NCI-H526 (cell line): ENCODE measurements at places on chromosomes 13 and 19.

GRCh38 chr13:32299893-32300292, 15.3 kb downstream of the ZAR1L start:
- DNase-seq, result no peak

DNA sequence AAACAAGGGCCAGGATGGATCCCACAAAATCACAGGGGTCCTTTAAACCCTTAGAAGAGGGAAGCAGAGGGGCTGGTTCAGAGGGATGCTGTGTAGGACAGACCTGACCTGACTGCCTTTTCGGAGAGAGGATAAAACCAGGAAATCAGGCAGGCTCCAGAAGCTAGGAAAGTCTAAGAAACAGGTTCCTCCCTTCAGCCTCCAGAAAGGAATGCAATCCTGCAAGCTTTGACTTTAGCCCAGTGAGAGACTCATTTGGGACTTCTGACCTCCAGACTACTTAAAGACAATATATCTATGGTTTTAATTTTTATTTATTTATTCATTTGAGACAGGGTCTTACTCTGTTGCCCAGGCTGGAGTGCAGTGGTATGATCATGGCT, 5.3 kb downstream of the RAB20 start:
- DNase-seq, result no peak

DNA sequence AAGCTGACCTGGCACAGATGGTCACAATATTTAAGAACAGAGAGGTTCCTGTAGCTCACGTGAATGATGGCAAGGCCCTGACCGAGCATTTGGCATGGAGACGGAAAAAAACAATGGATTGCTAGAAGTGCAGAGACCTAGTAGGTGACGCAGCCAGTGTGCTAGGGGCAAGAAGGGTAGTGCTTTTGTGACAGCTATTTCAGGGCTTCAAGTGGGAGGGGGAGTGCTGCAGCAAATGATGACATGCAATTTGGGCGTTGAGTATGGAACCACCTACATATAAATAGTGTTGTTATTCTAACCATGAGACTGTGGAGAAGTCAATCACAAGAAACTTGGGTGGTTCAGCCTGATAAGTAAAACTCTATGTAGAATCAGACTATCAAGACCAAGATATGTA, 65.7 kb upstream of the IL17D start:
- DNase-seq, result no peak

DNA sequence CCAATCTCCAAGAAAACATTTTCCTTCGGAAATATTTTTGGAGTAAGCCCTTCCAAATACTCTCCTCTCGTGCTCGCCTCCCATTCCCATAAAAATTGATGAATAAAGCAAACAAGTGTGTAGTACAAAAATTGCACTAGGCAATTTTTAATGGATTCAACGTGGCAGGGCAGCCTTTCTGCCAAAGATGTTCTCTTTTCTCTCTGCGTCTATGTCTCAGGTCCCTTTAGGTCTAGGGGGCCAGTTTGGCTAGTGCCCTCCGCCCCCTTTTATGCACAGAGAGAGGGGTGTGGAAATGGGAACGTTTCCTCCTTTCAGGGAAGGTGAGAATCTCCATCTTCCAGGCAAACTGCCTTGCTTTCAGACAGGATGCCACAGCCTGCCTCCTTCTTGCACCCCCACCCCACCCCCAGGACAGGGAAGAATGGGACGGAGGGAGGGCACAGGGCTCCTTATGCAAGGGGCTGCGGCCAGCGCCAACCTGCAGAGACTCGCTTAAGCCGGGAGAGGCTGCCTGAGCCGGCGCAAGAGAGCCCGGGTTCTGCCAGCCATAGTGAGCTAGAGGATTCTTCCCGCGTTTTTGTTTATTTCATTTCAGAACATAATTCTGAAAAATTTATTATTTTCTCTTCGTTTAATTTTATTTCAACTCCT, 2.7 kb upstream of the ZIC2 start:
- DNase-seq, result peak; percentile 53

DNA sequence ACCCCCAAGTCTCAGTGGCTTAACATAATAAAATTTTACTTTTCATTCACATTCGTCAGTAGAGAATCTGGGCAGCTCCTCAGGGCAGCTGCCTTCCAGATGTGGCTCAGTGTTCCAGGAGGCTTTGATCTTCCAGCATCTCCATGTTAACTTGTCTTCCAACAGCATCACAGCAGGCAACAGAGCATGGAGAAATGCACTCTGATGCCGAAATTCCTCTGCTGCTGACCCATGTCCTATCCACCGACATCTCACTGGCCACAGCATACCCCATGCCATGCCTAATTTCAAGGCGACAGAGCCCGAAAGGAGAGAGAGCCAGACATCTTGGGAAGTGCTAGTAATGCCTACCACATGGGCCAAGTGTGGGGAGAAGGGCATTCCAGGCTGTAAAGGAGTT, 64.9 kb upstream of the MEDAG start:
- DNase-seq, result no peak

- DNase-seq, result no peak
Observed at GRCh38 chr13:100644371-100644770, 30.2 kb downstream of the TMTC4 start.

DNA sequence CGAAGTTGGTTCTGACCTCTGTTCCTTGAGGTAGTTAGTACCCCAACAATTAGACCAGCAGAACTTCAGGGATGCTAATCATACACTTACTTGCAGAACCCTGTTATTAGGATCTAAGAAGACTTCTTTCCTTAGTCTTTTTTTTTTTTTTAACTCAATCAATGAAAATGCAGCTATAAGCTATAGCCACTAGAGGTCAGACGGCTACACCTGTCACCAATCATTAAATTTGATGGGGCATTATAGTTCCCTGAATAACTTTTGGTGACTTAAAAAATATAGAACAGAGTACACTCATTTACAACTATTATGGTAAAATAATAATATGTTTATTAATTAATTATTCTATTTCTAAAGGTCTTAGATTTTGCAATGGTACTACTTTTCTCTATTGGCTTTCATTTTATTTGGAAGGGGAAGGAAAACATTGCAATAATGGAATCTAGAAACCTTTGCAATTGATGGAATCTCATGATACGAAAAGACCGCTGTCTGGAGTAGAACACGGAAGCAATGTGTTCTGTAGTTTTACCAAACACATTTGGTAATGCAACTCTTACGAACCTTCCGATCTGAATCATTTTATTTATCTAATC, 483.2 kb downstream of the DIAPH3 start:
- peak; percentile 65 for DNase-seq

GRCh38 chr13:110298505-110299282, 8.3 kb downstream of the COL4A1 start:
- DNase-seq, result no peak

DNA sequence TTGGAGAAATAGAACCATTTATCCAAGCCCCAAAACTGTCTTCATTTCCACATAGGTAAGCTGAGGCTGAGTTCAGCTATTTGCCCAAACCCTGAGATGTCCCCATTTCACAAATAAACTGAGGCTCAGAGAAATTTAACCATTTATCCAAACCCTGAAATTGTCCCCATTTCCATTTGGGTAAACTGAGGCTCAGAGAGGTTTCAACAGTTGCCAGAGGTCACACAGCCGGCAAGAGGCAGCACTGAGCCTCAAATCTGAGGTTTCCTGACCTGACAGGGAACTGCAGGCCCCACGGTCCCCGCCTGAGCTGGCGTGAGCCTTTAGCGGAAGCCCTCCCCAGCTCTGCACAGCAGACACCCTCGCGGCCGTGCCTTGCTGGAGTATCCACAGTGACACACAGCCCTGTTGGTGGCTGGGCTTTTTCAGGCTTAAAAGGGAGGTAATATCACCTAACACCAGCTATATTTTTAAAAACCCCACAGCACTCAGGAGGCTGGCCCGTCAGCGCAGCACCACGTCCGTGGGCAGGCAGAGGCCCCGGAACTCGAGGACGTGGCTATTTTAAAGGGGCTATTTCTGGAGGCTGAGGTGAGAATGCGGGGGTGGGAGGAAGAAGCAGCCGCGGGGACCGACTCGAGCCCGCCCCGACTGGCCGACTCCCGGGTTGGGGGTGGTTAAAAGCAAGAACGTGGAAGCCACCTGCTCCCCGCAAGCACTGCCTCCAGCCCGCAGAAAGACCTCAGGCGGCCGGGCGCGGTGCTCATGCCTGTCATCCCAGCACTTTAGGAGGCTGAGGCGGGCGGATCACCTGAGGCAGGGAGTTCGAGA, 18.5 kb downstream of the PTPRS start:
- no peak for DNase-seq

- DNase-seq, result no peak
Observed at GRCh38 chr19:54271106-54271505, 9.8 kb downstream of the LILRB2 start.

GRCh38 chr19:2037651-2038255, 13.3 kb downstream of the MKNK2 start:
- DNase-seq, result no peak

- no peak for DNase-seq
Observed at GRCh38 chr19:8004723-8005513, 523 bp downstream of the ELAVL1 start.

DNA sequence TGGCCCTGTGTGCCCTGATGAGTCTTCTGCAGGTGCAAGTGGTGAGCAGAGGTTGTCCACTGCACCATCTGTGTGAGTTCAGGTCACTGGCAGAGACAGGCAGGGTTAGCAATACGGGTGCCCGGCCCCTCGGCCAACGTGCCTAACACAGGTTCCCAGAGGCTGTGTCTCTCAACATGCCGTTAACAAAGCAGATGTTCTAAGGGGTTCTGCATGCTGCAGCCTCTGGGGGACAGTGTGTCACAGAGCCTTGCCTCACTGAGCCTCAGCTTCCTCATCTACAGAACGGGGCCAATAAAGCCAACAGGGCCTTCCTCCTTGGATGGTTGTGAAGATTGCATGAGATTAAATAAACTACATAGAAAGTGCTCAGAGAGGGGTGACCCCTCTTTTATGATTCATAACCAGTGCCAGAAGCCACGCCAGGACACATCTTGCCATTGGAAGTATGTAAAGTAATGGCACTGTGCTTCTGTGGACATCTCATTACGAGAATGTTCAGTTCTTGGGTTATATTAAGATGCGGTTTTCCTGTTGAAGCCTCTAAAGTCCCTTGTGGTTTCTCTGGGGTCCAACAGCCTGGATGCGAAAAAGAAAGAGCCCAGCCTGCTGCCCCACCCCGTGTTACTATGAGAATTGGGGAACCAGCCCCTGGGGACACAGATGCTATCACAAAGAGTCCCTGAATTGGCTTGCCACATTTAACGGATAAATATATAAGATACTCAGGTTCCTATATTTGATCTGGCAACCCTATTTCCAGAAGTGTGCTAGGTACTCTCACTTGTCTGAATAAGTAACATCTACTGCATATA, 11.2 kb upstream of the ARHGEF18 start:
- no peak for DNase-seq

GRCh38 chr13:21884299-21884909, 213.5 kb downstream of the FGF9 start:
- DNase-seq, result peak; percentile 19

GRCh38 chr19:52110780-52111179, 15.2 kb upstream of the ZNF841 start:
- DNase-seq, result no peak

DNA sequence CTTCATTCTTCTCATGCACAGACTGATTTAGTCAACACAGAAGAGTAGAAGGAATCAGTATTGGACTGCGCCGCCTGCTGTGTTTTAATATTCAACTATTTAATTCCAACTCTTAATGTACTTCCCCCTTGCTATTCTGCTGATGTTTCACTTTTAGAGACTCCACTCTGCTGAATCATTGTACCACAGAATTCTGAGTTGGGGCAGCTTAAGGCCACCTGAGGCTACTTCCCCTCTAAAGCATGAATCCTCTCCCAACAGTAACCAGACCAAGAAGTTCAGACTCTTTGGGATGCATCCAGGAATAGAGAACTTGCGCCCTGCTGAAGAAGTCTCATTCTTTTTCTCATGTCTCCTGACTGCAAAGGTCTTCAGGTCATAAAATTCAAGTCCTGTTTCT, 708.8 kb downstream of the UQCRFS1 start:
- DNase-seq, result no peak

GRCh38 chr13:23776698-23777574, 112.3 kb downstream of the MIPEP start:
- no peak for DNase-seq

- no peak for DNase-seq
Observed at GRCh38 chr19:15062036-15062435, 12.8 kb downstream of the CASP14 start.

- DNase-seq, result peak; percentile 79
Observed at GRCh38 chr19:36973021-36973843, 57.1 kb downstream of the ZNF568 start.

DNA sequence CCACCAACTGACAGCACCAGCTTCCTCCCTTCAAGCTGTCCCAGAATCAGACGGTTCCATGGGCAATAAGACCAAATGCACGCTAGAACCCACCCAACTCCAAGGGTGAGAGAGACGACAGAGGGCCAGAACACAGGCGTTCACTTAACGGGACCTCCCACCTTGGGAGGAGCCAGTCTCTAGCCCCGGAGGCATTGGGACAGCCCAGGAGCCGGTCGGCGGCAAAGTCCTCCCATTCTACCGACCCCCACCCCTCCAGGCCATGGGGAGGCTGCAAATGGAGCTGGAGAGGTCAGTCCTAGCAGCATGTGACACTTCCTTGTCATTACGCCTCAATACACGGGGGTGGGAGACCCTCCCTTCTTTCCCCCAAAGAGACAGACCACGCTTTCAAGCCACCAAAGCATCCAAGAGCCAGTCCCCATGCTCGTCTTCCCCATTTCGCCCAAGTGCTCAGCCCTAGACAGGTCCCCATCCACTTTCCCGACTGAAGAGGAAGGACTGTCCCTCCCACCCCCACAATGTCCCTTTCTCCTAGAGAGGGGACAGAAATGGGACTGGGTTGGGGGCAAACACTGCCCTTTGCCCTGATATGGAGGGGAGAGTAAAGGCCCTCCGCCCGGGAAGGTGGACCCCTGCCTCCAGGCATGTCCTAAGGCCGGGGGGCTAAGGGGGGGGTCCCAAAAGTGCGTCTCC, 964 bp downstream of the KHSRP start:
- DNase-seq, result no peak

DNA sequence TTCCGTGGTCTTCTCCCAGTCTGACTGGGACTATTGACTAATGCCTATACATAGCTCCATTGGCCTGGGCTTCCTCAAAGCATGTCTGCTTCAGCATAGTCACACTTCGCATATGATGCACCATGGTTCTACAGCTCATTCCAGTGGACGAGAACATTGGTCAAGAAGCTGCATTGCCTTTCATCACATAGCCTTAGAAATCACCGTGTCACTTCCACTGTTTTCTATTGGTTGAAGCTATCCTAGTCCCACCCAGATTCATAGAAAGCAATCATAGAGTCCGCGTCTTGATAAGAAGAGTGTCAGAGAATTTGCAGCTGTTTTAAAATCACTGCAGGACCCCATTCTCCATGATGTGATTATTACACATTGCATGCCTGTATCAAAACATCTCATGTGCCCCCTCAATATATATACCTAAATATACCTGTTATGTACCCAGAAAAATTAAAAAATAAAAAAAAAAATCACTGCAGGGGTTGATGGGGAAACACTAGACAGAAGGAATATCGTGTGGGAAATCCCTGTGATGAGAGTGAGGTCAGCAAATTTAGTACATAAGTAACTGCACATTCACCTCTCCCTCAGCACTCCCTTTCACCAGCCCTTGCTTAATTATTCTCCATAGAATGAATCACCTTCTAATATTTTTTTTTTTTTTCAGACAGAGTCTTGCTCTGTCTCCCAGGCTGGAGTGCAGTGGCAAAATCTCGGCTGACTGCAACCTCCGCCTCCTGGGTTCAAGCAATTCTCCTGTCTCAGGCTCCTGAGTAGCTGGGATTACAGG, 2.2 kb upstream of the ARHGAP33 start:
- no peak for DNase-seq

- no peak for DNase-seq
Observed at GRCh38 chr13:80011448-80012212, 329.3 kb downstream of the SPRY2 start.
